Stimulated activated CD4-positive, alpha-beta T cell treated with anti-CD3 and anti-CD28 coated beads, Interleukin-15, amount 100 ng/mL, for 1 hour (primary cell): ENCODE measurements at places on chromosomes 12 and 14.

- DNase-seq: no peak
Observed at GRCh38 chr12:27549236-27549800, 25.3 kb downstream of the PPFIBP1 start.

- no peak for DNase-seq
Observed at GRCh38 chr12:67980391-67980790, 8.9 kb upstream of the IFNG-AS1 start.

GRCh38 chr14:20652996-20653975 is 11.8 kb upstream of the OR6S1 start:
- DNase-seq: no peak

- no peak for DNase-seq
Observed at GRCh38 chr12:131402781-131403396, 308.0 kb upstream of the SFSWAP start.

DNA sequence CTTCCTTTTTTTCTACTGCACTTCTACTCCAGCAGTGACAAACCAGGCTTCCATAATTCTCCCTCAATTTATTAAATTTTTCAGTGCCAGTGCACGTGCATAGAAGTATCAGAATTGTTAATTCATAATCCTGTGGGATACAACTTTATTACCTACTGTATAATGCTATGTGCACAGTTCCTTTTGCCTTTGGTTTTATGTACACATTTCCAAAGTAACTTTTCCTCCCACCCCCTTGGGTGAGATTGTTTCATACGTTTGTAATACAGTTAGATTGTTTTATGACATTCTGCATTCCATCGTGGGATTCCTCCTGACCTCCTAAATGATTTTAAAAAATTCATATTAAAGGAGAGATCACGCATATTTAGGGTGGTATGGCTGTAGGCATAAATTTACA is 128.1 kb downstream of the TTC6 start:
- no peak for DNase-seq

DNA sequence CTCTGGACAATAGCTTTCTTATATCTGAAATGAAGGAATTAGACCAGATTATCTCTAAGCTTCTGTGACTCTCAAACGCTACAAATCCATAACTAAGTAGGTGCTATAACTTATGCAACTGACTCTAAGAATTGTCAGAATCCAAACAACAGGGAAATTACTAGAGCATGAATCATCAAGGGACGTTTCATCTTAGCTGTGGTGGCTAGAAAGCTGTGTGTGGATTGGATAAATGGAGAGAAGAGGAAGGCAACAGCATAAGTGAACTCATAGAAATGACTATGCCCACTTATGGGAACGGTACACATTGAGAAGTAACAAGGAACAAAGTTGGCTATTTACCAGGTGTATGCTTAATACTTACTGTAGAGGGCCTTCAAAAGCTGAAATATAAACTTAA is 96.0 kb upstream of the NEDD1 start:
- DNase-seq: no peak
